ENCODE measurements at places on chromosomes 11 and 22.

DNA sequence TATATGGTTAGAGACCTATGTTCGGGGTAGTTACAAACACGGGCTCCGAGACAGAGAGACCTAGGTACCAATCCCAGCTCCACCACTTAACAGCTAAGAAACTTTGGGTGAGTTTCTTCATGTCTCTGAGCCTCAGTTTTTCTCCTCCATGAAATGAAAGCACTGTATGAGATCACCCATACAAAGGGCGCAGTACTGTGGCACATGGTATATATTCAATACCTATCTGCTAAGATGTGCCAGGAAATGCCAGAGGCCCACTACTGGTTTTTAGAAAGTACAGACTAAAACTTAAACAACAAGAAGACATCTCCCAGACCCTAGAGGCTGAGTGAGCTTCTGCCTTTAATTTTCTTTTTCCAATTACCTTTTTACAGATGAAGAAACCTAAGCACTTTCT, 69.5 kb downstream of the SLC1A2 start:
- no peak for DNase-seq

- DNase-seq, result no peak
Measured at GRCh38 chr11:75705541-75705940, 12.1 kb upstream of the MOGAT2 start.

GRCh38 chr22:27380855-27381254, 420.7 kb downstream of the MN1 start:
- DNase-seq, result no peak

- no peak for DNase-seq
Measured at GRCh38 chr11:20880094-20880493, 210.7 kb downstream of the NELL1 start.

DNA sequence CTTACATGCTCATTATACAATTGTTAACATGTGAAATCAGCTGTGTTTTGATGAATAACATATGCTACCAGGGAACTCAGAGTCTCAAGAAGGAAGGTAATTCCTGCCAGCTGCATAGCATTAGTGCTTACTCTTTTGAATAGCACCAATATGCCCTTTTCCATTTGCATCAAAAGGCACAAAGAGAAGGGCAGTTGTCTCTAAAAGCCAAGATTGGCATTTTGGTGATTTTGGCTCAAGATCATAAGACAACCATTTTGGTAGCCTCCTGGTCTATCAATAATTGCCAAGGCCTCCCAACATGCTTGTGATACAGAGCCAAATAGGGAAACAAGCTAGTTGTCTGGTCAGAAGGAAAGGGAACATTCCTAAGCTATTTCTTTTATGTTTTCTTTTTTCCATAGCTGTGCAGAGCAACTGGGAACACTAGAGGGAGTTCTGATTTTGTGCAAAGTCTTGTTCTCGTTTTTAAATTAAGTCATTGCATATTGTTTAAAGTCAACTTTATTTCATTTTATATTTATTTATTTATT, 416.7 kb upstream of the CHORDC1 start:
- DNase-seq, result no peak

- DNase-seq, result no peak
Measured at GRCh38 chr11:96075532-96075959, 151.6 kb upstream of the MTMR2 start.

DNA sequence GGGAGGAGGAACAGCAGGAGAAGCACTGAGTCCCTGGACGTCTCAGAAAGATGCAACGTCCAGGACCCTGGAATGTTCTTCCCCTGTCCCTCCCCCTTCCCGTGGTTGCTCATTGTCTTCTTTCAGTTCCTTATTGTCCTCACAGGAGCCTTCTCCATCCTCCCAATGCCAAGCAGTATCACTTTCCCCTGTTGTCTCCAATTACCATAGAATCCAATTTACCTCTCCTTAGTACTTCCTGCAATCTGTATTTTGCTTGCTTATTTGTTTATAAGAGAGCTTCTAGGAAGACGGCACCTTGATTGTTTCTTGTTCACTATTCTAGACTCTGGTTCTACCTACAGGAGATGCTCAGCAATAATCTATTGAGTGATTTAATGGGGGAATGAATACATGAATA, 1273.7 kb downstream of the LRRC4C start:
- no peak for DNase-seq

DNA sequence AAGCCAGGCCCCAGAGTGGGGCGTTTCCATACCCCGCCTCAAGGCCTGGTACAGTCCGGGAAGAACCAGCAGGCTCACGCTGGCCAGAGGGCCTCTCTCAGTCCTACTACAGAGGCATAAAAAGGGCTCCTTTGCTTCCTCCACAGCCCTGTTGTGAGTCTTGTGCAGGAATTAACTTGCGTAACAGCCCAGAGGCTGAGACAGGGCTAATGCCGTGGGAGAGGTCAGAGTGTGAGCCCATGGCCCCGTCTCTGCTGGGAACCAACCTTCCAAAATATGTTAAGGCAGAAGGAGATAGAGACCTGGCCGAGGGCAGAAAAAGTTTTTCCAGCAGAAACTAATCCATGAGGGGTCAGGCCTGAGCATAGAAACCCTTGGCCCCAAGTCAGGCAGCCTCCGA, 19.9 kb upstream of the TMEM184B start:
- no peak for DNase-seq

GRCh38 chr11:108405706-108406105, 61.6 kb downstream of the C11orf65 start:
- no peak for DNase-seq

DNA sequence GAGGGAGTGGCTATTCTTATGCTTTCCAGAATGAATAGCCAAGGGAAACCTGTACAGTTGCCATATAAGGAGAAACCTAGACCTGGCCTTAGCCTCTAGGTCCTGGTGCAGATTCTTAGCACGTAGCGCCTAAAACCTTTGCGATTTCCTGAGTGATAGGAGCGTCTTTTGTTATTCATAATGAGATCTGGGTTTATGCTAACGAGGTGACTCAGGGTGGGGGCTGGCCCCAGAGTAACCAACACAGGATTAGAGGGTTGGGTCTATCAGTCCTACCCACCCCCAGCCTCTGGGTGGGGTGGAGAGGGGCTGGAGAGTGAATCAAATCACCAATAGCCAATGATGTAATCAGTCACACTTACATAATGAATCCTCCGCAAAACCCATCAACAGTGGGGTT, 73.4 kb upstream of the PARVG start:
- no peak for DNase-seq

- DNase-seq, result no peak
Measured at GRCh38 chr11:73189723-73190556, 28.1 kb upstream of the P2RY2 start.

DNA sequence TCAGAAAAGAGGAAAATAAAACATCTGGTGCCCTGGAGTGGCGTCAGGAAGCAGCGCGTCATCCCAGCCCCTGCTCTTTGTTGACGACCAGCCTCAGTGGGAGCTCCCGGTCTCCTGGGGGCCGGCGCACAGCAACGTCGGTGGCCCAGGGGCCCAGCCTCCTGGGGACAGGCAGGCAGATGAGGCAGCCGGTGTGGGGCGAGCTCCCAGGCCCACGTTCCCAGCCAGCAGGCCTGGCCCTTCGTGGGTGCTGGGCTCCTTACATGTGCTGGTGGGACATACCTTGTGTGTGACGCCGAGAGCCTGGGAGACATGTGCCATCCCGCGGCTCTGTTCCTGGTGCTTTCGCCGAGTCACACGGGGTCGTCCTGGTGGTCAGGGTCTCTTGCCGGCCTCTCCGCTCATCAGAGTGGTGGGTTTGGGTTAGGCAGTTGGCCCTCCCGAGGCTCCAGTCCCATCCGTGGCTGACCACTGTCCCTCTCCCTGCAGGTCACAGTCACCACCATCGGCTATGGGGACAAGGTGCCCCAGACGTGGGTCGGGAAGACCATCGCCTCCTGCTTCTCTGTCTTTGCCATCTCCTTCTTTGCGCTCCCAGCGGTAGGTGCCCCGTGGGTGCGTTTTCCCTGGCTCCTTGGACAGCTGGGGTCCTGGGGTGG, 116.7 kb downstream of the KCNQ1OT1 start:
- no peak for DNase-seq

- DNase-seq, result no peak
Measured at GRCh38 chr11:67364783-67365722, 8.3 kb downstream of the CLCF1 start.

DNA sequence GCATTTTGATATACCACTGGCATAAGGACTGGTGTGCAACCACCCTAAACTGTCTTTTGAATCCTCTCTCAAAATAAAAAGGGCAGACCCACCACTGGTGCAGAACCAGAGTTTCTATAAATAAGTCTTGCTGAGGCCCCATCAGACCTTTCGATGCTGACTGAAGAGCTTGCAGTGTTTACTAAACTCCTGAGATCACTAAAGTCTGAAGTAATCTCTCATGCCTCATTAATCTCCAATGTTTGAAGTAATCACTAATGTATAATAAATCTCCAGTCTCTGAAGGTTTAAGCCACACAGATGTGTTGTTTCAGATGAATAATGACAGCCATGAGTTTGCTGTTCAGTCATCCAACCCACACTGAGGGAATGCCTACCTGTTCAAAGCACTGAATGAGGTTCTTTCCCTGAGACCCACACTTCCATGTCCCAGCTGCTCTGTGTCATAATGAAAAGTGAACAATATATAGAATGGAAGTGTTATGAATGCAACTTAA, 50.6 kb upstream of the DEUP1 start:
- DNase-seq, result no peak

GRCh38 chr11:68004551-68005335, 846 bp upstream of the UNC93B1 start:
- no peak for DNase-seq

Data from stimulated activated CD8-positive, alpha-beta memory T cell treated with anti-CD3 and anti-CD28 coated beads, Interleukin-2, amount 100 ng/mL, for 48 hours (primary cell).